Stimulated activated CD4-positive, alpha-beta T cell treated with anti-CD3 and anti-CD28 coated beads, Interleukin-12 subunit alpha, Interleukin-12 subunit beta, amount 100 ng/mL, for 48 hours (primary cell): ENCODE measurements at places on chromosomes 1 and 21.

GRCh38 chr1:53948291-53948690 lies 2.1 kb downstream of the LRRC42 start:
- no peak for DNase-seq

DNA sequence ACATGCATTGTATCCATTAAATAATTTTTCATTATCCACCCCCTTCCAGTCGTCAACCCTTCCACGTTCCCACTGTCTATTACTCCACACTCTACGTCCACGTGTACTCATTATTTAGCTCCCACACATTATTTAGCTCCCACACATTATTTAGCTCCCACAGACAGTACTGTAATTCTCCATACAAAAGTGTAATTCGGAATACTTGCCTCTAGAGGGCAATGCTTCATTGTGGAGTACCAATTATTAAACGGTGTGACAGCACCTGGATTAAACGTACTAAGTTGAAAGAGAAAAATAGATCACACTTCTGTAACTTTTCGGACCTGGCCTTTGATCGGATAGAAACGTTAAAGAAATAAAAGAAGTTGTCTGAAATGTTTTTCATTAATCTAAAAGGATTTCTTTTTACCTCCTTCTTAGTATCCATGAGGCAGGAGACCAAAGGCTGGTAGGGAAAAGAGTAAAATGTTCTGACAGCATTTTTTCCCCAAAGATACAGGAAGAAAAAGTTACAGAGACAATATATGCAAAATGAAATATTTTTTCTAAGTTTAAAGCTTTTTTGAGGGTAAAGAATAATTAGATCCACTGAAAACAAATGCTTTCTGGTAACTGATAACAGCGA lies 99.2 kb downstream of the LHX8 start:
- DNase-seq = no peak

GRCh38 chr1:172108161-172108893 lies 267.0 kb downstream of the DNM3 start:
- no peak for DNase-seq

DNA sequence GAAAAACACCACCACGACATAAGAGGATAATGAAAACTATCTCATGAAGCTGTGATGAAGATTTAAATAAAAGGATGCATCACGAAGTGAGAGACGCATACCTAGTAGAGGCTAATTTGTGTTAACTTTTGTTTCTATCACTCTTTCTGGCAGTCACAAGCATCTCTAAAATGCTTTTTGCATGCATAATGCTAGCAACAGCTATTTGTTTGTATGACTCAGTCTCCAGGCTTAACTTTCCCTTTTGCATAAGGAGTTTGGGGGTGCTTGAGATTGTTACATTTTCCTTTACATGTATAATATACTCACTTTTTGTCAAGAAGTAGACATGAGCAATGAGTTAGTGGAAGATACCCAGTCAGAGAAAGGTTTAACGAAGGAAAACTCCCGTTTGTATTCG lies 385.4 kb downstream of the DISC1 start:
- no peak for DNase-seq

DNA sequence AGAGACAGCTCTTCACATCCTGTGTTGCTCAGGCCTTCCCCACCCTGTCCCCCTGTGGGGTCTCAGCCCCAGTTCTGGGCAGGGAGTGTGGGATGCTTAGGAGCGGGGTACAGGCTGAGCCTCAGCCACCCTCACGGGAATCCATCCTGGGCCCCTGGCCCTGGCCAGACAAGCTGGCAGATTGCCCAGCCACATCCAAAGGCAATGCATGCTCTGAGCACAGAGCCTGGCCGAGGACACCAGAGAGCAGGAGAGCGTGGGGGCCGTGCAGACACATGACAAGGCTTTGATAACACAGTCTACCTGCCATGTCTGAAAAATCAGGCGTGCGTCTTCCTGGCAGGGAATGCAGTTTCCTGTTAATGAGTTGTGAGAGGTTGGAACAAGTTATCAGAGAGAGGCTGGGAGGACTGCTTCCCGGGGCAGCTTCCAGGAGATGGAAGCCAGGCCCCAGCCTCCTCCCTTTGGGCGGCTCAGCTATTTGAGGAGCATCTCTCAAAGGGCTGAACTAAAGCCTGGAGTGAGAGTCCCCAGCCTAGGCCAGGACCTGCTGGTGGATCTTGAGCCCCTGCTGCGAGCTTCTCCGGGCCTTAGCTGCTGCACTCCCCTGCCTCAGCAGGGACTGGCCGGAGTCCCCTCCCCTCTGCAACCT lies 72.2 kb upstream of the SELENON start:
- no peak for DNase-seq

- DNase-seq = no peak
Measured at GRCh38 chr1:25653558-25653957, 37.0 kb downstream of the MAN1C1 start.

DNA sequence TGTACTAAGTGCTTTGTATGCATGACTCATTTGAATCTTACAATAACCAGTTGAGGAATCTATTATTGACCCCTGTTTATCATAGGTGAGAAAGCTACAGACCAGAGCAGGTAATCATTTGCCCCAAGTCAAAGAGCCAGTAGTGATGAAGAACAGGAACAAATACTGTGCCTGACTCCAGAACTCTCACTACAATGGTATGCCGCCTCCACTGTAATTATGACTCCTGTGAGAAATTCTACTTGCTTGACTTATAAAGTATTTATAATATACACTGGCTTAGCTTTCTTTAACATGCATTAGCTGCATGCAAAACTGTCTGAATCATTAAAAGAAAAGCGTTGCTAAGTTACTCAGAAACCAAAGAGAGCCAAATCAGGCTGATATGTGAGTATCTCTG lies 92.6 kb downstream of the ZNF281 start:
- no peak for DNase-seq

DNA sequence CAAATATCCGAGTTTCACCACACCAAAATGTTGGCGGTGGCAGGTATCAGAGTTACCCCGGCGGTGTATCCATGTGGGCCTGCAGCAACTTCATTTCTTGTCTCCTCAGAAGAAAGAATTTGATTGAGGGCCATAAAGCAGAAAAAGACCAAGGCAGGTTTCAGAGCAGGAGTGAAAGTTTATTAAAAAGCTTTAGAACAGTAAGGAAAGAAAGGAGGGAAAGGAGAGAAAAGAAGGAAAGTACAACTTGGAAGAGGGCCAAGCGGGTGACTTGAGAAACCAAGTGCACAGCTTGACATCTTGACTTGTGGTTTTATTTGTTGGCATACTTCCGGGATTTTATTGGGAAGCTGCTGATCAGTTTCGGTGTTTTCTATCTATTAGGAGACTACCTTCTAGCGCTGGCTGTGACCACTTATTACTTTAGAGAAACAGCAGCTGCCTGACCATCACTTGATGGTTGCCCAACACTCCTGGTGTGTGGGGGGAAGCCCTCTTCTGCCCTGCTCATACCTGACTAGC lies 75.5 kb upstream of the RAB3GAP2 start:
- no peak for DNase-seq

GRCh38 chr1:34019741-34020552 lies 145.1 kb downstream of the CSMD2 start:
- no peak for DNase-seq

GRCh38 chr1:207867136-207868109 lies 43.5 kb downstream of the CD34 start:
- DNase-seq = no peak

DNA sequence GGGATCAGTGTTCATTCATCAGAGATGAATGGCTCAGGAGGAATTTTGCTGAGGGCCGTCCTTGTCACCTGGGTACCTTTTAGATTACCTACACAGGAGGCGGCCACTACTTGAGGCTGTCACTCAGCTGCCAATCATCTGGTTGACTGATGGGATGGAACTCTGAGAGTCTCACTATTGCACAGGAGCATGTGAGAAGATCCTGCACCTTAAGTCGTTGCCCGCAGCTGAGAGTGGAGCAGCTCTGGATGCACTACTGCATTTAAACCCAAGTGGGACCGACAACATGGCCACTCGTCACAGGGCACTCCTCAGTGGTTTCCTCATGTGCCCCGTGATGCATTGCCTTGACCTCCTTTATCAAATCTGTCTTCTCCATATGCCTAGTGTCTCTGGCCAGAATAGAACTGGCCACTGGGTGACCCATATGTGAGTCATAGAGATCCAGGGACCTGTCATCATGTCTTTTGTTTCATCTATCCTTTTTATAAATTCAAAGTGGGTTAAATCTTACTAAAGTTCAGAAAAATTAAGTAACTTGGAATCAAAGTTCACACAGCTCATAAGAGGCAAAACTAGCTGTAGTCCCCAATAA lies 165.5 kb downstream of the ZSCAN20 start:
- no peak for DNase-seq

GRCh38 chr21:42056996-42057689 lies 14.0 kb upstream of the UMODL1 start:
- DNase-seq = no peak

DNA sequence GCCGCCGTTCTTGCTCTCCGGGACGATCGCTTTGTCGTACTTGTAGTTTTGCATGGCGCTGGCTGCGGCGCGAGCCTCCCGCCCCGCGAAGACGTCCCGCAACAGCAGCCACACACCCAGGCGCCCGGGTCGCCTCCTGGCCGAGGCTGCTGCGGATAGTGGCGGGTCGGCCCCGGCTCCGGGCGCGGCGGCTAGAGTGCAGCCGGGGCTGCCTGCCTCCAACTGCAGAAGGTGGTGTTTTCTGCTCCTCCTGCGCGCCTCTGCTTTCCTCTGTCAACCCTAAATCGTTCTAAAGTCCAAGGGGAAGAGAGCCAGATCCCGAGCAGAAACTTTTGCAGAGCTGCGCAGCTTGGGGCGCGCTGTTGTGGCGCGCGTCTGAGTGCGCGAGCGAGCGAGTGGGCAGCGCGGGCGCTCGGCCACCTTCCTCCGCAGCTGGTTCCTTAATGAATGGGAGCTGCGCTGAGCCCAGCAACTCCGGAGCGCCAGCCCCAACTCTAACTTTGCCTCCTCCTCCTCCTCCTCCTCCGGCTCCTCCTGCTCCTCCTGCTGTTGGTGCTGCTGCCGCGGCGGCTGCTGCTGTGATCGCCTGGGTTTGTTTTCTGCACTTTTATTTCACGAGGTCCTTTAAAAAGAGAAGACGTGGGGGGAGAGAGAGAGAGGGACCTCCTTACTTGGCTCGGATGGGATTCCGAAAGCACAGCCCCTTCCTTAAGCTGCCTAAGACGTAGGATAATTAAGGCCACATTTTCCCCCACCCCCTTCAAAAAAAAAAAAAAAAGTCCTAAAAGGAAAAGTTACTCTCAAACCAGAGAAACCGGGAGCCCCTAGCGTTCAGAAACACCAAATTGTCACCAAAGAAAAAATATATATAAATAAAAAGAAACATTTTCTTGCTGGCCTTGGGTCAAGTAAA lies at the start of gene PLPP3:
Gene PLPP3, minus strand, starts transcription at position 601 of the 913 bp plus-strand sequence. Its CDS starts 547 bp downstream, at position 54.
- no peak for DNase-seq

DNA sequence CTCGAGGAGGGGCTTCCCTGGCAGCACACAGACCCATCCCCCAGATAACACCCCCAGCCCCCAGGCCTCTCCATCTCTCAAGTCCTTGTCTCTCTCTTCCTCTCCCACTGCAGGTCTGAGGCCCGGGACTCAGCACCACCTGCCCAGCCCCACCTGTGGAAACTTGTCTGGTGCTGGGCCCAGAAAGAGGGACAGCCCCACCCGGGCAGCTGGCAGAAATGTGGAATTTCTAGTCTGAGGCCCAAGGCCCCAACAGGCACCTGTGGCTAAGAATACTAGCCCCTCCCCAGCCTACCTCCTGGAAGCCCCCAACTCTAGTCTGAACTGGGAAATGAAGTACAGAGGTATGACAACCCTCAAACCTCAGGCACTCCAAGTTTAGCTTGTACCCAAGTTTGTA lies 15.4 kb downstream of the TTC39A start:
- no peak for DNase-seq

- DNase-seq = no peak
Measured at GRCh38 chr1:145805057-145805456, 18.8 kb downstream of the RNF115 start.
